ENCODE measurements at places on chromosomes 6 and 20. TPM values are rescaled to one million over a fixed set of nuclear protein-coding genes. Genes with fewer than 3 reads are reported as not detected.

Gene RING1
- total RNA-seq, result 44.9 TPM

Gene HNF4A
- not detected for total RNA-seq

Gene RAB44
- total RNA-seq, result under 0.01 TPM

Gene MOG
- total RNA-seq, result not detected

Gene FNDC11
- not detected for total RNA-seq

Gene GMNN
- total RNA-seq, result 130 TPM

Gene ARID1B
- 15.7 TPM for total RNA-seq

Gene APMAP
- total RNA-seq, result 79.2 TPM

Measured in Daoy (cell line).